ENCODE measurements at places on chromosomes 7 and 10.

- DNase-seq = no peak
Measured at GRCh38 chr7:129858490-129858889, 94.3 kb downstream of the UBE2H start.

GRCh38 chr10:79417731-79418130, 27.7 kb downstream of the ZCCHC24 start:
- no peak for DNase-seq

DNA sequence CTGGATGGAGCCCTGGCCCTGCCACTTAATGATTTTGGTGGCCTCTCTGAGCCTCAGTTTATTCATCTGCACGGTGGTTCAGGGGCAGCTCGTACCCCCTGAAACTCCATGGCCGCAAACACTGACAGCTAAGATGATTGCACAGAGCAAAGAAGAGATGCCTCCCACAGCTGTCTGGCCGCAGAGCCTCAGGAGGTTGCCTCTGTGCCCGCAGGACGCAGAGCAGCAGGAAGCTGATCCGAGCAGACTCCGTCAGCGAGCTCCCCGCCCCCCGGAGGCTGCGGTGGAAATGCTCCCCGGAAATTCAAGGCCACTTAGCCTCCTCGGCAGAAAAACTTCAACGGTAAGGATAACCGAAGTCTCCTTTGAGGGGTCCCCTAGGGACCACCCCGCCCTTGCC, 30.2 kb upstream of the C10orf53 start:
- DNase-seq = no peak

DNA sequence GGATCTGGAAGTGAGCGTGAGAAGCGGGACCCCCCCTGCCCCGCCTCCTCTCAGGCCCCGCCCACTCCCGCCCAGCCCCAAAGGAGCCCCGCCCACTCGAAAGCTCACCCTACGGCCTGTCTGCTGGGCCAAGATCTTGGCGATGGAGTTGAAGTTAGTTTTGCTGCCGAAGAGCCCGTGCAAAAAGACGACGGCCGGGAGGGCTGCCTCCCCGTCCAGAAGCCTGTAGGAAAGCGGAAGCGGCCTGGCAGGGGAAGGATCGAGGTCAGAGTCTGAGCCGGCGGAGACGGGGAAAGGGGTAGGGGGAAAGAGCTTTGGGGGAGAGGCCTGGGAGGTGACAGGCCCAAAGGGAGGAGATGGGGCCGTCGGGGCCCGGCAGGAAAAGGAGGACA, 386 bp downstream of the ABHD11 start:
- peak; percentile 57 for DNase-seq

GRCh38 chr10:86191686-86192085, 174.9 kb downstream of the GRID1 start:
- no peak for DNase-seq

- DNase-seq = no peak
Measured at GRCh38 chr7:135147341-135147898, 452 bp upstream of the TMEM140 start.

- no peak for DNase-seq
Measured at GRCh38 chr10:31602541-31603234, 283.7 kb downstream of the ZEB1 start.

GRCh38 chr10:95312986-95313495, 22.2 kb upstream of the PDLIM1 start:
- DNase-seq = no peak

- DNase-seq = no peak
Measured at GRCh38 chr7:38307640-38308039, 34.2 kb upstream of the TARP start.

DNA sequence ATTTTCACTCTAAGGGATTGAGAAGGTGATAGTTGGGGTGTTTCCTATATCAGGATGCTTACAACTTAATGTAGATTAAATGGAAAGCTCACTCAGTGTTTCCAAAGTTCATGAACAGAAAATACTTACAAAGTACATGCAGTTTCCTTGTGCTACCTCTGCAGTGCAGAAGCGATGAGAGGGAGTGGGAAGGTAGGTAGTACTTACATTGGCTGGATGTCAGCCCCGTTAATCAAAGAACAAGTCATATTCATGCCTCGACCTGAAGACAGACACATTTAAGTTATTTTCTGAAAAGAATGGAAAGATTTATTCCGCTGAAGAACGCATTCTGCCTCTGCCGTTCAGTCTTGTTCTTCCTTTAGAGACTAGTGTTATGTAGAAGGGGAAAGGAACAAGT, 93.1 kb downstream of the ZMYND11 start:
- DNase-seq = no peak

GRCh38 chr10:131675104-131675503, 225.7 kb upstream of the PPP2R2D start:
- DNase-seq = no peak

Measured in activated naive CD4-positive, alpha-beta T cell treated with Interleukin-2 at 50 U/mL for 16 hours (primary cell).